Activated CD4-positive, CD25-positive, alpha-beta regulatory T cell treated with anti-CD3 and anti-CD28 coated beads, Interleukin-2, amount 50 U/mL, for 72 hours (primary cell): ENCODE measurements at places on chromosomes 3 and 15.

GRCh38 chr15:23416349-23417276 lies 30.4 kb downstream of the GOLGA6L2 start:
- no peak for DNase-seq

- DNase-seq = no peak
Observed at GRCh38 chr3:123421353-123422174, 27.3 kb downstream of the ADCY5 start.

DNA sequence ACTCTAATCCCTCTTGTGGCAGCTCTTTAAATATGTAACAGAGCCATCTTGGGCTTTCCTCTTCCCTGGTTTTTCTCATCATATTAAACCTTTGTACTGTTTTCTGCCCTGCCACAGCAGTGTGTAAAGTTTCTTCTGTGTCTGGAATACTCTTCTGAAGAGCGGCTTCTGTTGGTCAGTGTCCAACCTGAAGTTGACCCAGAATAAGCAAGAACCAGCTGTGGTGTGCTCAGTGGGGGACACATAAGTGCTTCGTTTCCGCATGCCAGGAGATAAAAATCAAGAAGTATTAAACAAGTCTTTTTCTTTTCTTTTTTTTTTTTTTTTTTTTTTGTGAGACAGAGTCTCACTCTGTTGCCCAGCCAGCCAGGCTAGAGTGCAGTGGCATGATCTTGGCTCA lies 173.2 kb upstream of the CHRM5 start:
- no peak for DNase-seq

- no peak for DNase-seq
Observed at GRCh38 chr3:123453675-123454074, 4.8 kb upstream of the ADCY5 start.

GRCh38 chr3:18868911-18869689 lies 279.2 kb upstream of the KCNH8 start:
- no peak for DNase-seq

- no peak for DNase-seq
Observed at GRCh38 chr15:65286069-65286703, 497 bp downstream of the PARP16 start.

- no peak for DNase-seq
Observed at GRCh38 chr3:124885466-124886167, 1.5 kb downstream of the ITGB5 start.

DNA sequence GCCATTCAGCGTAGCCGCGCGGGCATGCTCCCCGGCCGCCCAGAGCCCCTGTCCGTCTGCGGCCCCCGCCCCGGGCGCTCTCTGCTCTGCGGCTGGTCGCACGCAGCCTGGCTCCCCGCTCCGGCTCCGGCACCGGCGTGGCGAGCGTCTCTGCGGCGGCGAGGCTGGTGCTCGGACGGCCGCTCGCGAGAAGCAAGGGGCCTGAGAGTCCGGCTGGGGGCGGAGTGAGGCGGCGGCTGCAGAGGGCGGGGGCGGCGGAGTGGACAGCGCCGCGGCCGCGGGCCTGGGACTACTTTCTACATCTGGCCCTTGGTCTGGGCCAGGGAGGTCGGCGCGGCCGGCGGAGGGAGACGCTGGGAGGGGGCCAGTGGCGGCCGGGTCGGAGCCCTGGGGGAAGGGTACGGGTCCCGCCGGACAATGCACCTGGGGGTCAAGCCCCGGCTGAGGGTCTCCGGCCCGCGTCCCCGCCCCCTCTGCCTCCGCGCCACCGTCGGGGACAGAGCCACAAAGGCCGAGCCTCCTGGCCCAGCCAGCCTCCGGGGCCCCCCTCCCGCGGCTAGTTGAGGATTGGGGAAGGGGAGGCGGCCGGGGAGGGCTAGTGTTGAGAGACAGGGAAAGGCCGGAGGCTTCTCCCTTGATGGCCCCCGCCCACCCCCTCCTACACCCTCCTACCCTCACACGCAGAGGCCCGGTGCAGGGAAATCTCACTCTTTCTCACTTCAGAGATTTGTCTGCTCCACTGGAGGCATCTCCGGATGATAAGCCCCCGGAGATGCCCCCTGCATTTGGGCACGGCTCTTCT lies at the start of gene PRTG:
Gene PRTG, minus strand, starts transcription at position 226 of the 802 bp plus-strand sequence. Its CDS starts 221 bp downstream, at position 5.
- DNase-seq = no peak

GRCh38 chr15:63363292-63363691 lies 18.4 kb downstream of the CA12 start:
- DNase-seq = no peak

DNA sequence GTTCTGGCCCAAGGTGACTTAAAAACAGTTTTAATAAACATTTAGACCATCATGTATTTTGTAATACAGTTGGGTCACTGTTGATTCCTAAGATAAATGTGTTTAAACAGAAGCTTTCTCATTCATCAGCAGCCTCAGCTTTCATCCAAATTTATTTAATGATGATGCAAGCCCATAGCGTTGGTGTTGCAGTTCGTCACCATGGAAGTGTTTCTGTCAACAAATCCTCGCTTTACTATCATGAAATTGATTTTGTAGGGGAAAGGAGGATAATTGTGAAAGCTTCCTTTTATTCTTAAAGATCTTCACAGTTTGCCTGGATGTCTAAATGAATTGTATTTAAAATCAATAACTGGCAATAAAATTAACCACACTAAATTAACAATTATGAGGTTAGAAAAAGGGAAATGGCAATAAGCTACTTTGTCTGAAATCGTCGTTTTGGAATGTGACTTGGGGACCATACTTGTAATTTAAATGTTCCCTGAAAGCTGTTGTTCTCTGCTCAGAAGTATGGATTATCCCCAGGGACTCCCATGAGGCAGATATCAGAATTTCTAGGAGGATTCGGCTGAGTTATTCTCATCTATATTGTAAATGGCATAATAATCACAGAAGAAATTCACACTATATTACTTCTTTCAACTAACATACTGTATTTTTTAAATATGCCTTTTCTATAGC lies 29.0 kb downstream of the CMSS1 start:
- DNase-seq = no peak

GRCh38 chr3:135007607-135008006 lies 212.5 kb downstream of the EPHB1 start:
- no peak for DNase-seq

GRCh38 chr3:157354722-157355121 lies 81.9 kb upstream of the PTX3 start:
- DNase-seq = no peak

GRCh38 chr3:170301405-170301804 lies 56.1 kb upstream of the SKIL start:
- no peak for DNase-seq
